ENCODE measurements at places on chromosomes 3 and 15.

GRCh38 chr15:51313074-51313393 is 25.4 kb downstream of the CYP19A1 start:
- no peak for DNase-seq

DNA sequence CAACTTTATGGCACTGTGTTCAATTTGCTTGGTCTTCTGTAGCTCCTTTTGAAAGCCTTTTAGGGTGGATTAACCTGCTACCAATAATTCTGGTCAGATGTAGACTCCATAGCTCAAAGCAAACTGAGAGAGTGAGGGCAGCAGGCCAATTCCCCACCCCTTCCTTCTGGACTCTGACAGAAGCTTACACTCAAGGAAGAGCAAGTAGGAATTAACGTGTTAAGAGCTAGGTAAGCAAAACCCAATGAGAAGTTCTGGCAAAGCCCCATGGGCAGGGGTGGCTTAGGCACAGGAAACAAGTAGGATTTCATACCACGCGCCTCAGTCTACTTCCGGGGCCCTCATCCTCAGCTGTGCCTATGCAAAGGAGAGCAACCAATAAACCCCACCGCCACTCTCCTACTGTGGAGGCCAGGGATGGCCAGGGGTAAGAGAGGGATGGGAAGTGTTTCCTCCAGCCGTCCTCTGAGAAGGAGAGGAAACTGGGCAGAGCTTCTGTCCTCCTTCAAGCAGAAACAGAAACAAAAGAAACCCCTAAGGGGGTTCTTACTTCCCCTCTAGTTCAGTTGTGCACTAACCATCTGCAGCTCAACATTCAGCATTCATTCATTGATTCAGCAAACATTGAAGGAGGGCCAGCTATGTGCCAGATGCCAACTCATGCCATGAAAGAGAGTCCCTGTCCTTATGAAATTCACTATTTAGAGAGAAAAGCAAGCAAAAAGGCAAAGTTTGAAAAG is 12.6 kb downstream of the CCR5 start:
- DNase-seq, result no peak

DNA sequence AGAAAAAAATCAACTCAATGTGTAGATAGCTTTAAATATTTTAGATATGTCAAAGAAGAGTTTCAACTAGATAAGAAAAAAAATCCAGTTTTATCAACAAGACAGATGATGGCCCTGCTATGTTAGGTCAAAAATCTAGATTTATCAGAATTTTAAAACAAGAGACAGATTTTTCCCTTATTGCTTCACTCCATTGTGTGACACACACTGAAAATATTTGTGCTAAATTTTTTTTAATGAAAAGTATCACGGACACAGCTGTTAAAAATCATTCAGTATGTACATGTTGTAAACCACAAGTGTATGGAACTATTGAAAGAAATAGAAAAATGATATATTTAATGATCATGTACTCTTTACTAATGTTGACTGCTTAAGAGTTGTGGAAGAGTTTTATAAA is 43.6 kb downstream of the FOXB1 start:
- no peak for DNase-seq

DNA sequence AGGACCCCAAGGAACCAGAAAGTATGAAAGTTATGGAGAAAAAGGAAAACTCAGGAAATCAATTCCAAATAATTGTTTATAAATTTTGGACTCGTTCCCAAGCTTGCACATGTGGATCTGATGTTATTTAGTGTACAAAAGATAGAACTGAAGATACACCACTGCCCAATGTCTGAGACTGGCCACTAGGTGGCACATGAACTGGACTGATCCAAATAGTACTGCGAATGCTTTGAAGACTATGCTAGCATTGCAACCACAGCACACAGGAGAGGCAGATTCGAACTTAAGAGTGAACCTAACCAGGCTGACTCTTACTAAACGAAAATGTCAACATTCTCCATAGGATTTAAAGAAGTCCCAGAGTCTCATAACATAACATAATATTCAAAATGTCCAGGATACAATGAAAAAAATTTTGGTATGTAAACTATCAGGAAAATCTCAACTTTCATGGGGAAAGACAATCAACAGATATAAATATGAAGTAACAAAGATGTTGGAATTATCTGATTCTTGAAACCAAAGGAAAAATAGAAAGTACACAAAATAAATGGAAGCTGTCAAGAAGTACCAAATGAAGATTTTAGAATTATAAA is 596.7 kb downstream of the FGF12 start:
- peak; percentile 7 for DNase-seq

DNA sequence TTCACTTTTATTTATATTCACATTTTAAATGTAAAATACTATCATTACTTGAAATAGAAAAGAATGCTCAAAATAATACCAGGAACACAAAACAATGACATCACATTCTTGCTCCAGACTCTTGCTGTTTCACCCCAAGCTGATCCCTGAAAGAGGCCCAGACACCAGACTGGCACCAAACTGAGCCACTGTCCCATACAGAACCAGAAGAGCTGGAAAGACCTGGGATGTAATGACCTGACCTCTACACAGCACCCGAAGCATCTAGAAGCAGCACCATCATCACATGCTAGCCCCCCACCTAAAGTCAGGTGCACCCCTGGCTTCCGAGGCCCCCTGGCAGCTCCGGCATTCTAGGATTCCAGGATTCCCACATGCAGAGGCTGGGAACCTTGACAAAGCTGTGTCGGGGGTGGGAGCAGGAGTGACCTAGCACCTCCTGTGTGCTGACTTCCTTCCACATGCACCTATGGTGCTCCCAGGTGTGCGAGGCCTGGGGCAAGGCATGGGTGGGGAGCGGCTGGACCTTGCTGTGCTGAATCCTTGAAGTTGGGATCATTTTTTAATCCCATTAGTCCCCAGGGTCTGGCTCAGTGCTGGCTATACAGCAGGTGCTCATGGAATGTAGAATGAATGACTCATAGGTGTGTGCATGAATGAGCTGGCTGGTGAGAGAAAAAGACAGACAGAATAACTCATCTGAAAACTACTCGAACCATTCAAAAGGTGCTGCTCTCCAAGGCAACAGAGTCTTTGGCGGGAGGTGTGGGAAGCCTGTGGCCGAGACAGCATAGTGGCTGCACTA is 144.7 kb upstream of the IQSEC1 start:
- DNase-seq, result no peak

DNA sequence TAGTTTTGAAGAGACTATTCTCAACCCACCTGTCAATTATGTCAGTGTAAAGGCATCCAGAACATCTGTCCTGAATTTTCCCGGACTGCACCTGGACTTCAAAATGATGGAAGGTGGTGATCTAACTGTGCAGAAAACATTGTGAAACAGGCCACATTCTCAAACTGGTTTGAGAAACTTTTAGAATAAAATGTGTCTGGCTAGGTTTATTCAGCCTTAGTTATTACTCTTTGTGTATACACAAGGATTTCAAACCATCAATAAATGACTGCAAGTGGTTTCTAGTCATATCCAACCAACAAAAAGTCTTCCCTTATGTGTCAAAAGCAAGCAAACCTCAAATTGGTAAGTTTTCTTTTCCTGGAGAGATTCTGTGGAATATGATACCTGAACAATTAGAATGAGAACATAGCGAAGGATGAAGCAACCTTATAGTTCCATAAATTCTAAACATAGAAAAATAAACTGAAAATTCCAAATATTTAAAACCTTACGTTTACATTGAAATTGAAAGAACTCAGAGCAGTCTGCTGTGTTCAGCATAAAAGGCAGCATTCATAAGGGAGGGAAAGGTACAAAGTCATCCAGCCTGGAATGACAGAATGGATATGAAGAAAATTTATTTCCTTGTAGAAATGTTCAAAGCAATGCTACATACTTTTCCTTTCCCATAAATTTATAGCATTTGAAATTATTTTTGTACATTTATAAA is 306.6 kb upstream of the TGFBR2 start:
- no peak for DNase-seq

DNA sequence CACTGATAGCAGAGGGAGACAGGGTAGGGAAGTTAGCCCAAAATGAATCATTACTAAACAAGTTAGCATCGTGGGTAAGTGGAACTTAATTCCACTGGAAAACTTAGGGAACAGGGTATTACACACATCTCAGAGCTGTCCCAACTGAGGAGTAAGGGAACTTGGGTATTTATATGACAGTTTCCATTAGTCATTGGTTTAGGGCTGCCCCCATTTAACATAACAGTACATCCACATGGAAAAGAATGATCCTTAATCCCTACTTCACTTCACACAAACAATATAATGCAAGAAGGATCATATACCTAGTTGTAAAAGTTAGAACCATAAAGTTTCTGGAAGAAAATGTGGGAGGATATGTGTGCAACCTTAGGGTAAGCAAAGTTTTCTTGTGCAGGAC is 4.3 kb upstream of the REC114 start:
- no peak for DNase-seq

DNA sequence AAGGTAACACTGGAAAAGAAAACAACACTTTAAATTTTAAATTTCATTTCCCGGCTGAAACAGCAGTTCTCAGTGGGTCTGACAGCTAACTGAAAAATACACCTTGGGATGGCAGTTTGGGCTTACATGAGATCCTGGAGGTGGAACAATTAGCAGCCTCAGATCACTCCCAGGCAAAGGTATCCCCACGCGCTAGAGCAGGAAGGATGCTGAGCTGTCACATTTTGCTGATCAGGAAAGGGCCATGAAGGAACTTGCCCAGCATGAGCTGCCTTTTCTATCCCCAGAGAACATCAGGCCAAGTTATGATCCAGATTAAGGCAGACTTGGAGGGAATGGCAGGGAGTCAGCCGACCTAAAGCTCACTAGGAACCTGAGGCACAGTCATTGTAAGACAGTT is 204.8 kb upstream of the SLC2A2 start:
- DNase-seq, result no peak

- no peak for DNase-seq
These were observed 65.7 kb downstream of the TJP1 start for GRCh38 chr15:29756358-29757267.

GRCh38 chr3:76024640-76025039 is 239.3 kb upstream of the ZNF717 start:
- no peak for DNase-seq

GRCh38 chr3:10912786-10913185 is 79.8 kb upstream of the SLC6A1 start:
- DNase-seq, result no peak

DNA sequence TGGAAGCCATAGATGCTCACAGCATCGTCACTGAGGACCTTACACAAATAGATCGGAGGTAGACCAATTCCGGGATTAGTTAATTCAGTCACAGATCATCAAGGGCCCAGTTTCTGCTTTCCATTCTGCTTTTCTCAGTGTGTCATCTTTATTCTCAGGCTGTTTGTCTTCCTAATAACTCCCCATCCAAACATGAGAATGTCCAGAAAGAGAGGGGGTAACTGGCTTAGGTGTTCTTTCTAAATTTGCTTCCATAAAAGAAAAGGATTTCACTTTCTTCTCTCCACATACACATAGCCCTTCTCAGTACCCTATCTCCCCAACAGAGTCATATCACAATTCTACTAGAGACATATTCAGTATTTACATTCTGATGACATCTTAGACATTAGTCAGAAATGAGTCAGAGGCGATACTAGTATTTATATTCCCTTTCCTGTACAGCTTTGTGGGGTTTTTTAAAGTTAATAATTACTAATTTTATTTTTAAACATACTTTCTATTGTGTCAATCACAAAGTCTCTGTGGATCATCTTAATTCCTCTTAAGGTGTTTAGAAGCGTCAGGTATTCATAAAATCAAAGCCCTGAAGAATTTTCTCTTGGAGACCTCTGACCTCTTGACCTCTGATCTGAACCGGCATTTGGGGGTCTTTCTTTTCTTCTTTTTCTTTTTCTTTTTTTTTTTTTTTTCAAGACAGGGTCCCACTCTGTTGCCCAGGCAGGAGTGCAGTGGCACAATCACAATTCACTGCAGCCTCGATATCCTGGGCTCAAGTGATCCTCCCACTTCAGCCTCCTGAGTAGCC is 24.3 kb upstream of the IL12A start:
- DNase-seq, result no peak

DNA sequence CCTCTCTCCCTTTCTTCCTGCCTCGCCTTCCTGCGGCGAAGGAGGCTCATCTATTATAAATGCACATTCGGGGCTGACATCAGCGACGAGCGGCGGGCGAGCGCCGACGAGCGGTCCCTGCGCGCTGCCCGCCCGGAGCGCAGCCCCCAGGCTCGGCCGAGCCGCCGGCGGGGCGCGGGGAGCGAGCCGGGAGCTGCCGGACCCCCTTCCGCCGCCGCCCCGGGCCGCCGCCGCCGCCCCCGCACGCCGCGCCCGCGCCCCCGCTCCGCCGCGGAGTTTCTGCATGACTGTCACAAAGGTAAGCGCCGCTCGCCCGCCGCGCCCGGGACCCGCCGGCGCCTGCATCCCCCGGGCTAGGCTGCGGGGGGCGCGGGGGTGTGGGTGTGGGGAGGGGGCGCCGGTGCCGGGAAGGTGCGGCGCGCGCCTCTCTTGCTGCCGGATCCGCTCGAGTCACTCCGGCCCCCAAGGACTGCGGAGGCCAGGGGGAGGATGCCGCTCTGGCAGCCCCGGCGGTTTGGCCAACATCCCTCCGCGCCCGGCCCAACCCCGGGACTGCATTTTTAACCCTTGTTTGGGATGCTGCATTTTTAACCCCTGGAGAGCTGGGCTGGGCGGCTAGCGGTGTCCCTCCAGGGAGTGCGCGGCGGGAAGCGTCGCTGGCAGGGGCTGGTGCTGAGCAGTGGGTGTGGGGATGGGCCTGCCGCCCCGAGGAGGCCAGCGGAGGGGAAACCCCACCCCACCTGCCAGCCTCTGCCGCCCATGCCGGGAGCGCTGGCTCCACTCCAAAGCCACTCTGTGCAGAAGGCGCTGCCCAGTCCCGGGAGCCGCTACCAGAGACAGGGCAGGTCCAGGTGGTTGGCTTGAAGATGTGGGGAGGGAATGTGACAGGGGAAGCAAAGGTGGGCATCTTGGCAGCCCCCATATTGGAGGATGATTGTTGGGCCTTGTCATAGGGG is at the start of gene CORO2B:
Gene CORO2B, plus strand, starts transcription at position 14 of the 956 bp plus-strand sequence. Its CDS starts 270 bp downstream, at position 284.
- DNase-seq, result peak; percentile 14

DNA sequence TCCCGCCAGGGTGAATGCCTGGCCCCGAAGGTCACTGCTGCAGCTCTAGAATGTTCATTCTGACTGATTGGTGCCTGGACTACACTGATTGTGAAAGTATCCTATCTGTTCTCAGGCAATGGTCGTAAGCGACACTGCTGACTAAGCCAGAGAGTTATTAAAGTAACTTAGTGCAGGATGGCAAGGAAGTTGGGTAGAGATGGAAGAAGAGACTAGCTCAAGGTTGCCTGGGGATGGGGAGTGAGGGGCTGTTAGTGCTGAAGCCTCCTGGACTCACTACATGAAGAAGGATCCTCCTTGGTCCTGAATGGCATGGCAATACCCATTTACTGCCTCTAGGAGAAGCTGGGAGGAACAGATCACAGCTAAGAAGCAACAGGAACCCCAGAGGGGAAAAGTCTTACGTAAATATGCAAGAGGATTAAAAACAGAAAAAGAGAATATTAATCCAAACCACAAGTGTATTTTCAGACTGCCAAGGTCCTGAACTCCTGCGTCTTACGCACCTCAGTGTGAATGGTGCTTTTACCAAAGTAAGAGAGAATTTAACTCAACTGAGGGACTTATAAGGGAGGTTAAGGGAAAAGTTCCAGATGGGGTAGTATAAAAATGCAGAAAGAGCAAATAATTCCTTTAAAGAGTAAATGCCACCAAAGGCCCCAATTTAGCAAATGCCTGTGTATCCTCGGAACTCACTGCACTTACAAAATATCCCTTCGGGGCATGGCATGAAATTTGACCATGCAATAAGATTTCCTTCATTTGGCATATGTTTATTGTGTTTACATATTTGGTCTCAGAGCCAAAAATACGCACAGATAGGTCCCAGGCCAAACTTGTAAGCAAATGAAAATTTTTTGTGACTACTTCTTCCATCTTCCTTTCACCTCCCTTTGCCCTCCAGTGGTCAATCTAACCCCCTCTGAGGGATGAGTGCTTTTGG is 64.0 kb upstream of the DGKG start:
- no peak for DNase-seq
